ENCODE measurements at places on chromosomes 6 and 20.
A peak's percentile ranks its signal among the peaks of the same experiment; 100 is the strongest.

DNA sequence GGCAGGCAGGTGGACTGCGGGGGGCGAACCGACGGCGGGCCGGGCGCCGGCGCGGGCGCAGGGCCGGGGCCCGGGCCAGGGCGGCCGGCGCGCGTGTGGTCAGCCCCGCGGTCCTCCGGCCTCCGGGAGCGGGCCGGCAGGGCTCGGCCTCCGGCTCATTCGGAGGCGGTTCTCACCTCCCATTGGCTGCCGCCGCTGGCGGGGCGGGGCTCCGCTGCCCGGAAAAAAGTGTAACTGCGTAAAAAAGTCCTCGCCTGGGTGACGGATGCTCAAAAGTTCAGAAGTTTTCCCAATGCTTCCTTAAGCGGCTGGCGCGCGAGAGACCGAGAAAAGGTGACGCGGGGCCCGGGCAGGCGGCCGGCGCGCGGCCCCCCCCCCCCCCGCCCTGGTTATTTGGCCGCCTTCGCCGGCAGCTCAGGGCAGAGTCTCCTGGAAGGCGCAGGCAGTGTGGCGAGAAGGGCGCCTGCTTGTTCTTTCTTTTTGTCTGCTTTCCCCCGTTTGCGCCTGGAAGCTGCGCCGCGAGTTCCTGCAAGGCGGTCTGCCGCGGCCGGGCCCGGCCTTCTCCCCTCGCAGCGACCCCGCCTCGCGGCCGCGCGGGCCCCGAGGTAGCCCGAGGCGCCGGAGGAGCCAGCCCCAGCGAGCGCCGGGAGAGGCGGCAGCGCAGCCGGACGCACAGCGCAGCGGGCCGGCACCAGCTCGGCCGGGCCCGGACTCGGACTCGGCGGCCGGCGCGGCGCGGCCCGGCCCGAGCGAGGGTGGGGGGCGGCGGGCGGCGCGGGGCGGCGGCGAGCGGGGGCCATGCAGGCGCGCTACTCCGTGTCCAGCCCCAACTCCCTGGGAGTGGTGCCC, at the start of gene FOXC1:
FOXC1 (plus strand) TSS at position 268 of the 849 bp plus-strand sequence; CDS start at position 799, 531 bp downstream.
- DNase-seq: peak; percentile 43

- DNase-seq: no peak
These were observed 125.1 kb downstream of the ZNF217 start for GRCh38 chr20:53468587-53468986.

GRCh38 chr6:75268121-75268987, 16.2 kb downstream of the TMEM30A start:
- no peak for DNase-seq

DNA sequence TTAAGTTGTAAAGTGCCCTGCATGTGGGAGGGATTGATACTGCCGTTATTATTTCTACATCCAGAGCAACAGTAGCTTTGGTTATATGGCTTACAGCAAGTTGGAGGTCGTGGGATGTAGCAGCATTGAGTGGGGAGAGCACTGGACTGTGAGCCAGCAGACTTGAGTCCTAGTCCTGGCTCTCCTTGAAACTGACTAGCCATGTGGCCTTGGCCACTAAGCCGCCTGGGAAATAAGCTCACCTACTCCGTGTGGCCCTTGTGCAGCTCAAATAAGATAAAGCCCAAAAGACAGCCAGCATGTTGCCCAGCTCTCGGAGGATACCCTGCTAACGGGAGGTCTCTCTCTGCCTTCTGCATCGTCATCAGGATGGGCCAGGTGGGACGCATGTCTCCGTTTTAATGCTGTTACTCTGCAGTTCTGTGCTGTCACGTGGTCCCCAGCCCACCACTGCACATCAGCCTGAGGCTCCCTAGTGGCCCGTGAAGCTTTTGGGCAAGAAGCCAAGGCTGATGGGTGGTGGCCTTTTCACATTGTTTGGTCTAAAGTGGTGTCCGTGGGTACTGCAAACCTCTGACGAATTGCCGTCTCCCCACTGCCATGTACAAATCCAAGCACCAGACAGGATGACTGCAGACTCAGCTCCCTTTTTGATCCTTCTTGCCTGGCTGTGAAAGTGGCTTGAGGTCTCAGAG, 7.9 kb downstream of the EPB41L1 start:
- peak; percentile 31 for DNase-seq

- DNase-seq: peak; percentile 19
These were observed 5.4 kb downstream of the UQCC2 start for GRCh38 chr6:33705955-33706725.

DNA sequence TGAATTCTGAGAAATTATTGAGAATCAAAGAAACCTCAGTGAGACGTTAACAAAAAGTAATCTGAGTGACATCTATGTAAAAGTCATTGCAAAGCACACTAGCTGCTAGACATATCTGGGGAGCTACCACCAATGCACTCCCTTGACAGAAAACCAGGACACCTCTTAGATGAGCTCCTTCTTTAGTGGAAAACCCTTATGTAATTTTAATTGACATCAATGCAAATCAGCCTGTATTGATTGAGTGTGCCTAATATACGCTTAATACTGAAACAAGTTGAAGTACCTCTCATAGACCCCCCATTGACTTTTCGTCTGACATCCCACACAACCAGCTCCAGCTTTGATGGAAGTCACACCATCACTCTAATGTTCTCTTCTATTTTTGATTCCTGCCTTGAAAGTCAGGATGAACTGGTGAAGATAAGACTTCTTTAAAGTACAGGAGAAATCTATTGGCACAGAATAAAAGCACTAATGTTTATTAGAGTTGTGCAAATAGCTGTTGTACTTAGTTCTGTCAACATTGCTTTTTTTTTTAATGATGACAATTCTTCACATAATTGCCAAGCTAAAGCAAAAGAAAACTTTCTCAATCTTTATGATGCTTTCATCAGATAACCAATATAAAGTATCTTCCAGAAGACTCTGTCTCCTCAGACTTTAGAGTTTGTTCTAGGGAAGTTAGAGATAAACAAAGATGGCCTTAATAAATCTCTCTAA, 98.0 kb upstream of the FAM8A1 start:
- DNase-seq: no peak

GRCh38 chr6:42279966-42280629, 62.4 kb upstream of the MRPS10 start:
- no peak for DNase-seq

DNA sequence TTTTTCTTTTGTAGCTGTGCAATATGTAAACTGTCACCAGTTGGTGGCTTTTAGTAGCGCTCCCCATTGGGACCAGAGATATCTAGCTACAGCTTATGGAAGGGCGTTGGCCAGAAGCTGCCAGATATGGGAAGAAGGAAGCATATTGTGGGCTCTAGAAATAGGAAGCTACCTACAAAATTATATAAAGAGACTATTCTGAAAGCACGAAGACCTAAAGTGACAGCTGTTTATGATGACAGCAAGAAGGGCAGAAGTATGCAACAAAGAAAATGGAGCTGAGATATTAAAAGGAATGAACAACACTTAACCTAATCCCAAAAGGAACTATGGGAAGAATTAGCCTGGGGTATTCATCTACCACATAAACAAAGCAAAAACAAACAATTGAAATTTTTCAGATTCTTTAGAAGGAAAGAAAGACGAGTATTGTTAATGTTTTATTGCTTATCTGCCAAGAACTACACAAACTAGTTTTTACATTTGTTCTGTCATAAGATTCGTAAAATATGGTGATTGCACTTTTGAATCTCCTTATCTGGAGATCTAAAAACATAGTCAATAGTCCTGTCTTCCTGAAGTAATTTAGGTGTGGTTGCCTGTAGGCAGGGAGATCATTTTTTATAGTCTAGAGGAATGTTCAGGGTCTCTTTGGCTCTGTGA, 81.6 kb downstream of the NCOA7 start:
- DNase-seq: no peak

GRCh38 chr20:35826397-35826998, 54.7 kb downstream of the PHF20 start:
- no peak for DNase-seq

- peak; percentile 34 for DNase-seq
These were observed 253.2 kb downstream of the DLL1 start for GRCh38 chr6:170037541-170038250.

DNA sequence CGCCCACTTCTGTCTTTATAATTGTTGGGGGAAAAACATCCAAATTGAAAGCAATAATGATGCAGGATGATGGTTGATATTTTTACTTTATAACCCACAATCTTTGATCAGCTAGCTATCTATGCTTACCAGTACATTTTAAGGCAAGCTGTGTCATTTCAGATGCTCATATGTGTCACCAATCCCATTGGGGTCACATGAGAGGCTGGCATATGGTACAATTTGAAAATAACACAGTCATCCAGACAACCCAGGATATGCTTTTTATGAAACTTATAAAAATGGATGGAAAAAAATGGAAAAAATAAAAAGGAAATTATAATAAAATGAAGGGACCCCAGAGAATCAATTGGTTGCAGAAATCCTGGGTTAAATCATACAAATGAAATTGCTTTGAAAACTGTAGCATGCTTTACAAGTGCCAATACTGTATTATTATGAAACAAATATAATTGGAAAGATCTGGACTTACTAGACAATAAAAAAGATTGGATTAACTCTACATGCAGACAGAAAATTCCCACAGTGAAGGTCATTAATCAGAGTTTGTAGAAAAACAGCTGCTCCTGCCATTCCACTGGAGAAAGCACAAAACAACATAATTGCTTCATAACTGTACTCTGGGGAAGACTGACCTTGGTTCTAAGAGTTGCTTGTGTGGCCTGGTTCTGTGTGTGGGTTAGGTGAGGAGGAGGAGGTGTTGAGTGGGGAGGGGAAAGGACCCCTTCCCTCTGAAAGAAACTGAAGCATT, 13.3 kb upstream of the PRIM2 start:
- DNase-seq: no peak

- DNase-seq: no peak
These were observed 75.7 kb downstream of the GCLC start for GRCh38 chr6:53469163-53469562.

GRCh38 chr20:35601990-35602389, 13.6 kb upstream of the SPAG4 start:
- DNase-seq: no peak

DNA sequence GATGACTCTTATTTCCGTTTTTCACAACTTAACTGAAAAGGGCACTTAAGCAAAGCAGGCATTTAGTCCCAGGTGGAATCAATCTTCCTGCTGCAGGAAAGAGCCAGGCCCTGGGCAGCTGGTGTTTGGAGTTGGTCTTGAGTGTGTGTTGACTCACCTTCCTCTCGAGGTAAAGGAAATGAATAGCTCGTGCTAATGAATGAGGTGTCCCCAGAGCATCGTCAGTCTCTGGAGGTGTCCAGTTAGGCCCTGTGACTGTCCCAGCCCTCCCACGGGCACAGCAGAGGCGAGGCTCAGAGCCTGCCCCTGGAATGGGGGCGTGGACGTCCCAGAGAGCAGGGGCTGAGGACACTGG, 277.7 kb downstream of the NRN1 start:
- peak; percentile 39 for DNase-seq

- no peak for DNase-seq
These were observed 55.8 kb upstream of the SCML4 start for GRCh38 chr6:107879941-107880340.

GRCh38 chr6:110432285-110432900, 17.0 kb upstream of the DDO start:
- no peak for DNase-seq

- DNase-seq: no peak
These were observed 77.3 kb downstream of the TCP11 start for GRCh38 chr6:35063701-35064280.

GRCh38 chr20:16243470-16243869, 329.8 kb downstream of the KIF16B start:
- no peak for DNase-seq
